ENCODE measurements at places on chromosomes 12 and 14.
A peak's percentile ranks its signal among the peaks of the same experiment; 100 is the strongest.

DNA sequence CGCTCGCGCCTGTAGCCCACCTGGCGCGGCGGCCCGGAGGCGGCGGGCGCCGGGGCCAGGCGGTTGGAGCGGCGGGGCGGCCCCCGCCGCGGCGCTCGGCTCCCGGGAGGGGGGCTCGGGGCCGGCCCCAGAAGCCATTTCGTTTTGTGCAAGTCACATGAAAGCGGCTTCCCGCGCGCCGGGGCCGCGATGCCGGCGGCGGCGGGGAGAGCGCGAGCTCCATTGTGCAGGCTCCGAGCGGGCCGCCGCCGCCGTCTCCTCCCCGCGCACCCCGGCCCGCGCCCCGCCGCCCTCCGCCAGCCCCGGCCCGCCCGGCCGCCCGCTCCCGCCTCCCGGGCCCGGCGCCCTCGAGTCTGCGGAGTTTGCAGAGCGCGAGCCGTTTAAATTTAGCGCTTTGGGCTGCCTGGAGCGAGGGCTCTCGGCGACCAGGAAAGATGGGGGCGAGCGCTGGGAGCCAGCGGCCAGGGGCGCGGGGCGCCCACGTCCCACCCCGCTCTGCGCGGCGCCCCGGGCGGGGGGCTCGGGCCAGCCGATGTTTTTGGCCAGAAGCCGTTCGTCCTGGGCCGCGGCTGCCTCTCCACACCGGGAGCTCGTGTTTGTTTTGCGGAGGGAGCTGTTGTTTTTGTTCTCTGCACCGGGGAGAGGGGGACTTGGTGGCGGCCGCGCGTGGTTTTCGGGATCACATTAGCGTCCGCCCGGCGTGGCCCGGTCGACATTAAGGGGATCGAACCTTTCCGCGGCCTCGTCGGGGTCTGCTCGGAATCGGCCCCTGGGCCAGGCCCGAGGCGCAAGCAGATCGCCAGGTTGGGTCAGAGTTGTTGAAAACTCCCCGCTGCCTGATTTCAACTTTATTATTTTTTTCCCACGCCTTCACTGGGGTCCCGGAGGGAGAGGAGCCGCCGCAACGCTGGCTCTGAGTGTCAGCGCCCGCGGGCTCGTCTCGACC, 982 bp downstream of the BCL7A start:
- peak; percentile 50 for DNase-seq

- no peak for DNase-seq
Measured at GRCh38 chr12:53963434-53964314, 9.0 kb downstream of the HOXC12 start.

GRCh38 chr12:53010955-53011354, 4.7 kb downstream of the EIF4B start:
- no peak for DNase-seq

DNA sequence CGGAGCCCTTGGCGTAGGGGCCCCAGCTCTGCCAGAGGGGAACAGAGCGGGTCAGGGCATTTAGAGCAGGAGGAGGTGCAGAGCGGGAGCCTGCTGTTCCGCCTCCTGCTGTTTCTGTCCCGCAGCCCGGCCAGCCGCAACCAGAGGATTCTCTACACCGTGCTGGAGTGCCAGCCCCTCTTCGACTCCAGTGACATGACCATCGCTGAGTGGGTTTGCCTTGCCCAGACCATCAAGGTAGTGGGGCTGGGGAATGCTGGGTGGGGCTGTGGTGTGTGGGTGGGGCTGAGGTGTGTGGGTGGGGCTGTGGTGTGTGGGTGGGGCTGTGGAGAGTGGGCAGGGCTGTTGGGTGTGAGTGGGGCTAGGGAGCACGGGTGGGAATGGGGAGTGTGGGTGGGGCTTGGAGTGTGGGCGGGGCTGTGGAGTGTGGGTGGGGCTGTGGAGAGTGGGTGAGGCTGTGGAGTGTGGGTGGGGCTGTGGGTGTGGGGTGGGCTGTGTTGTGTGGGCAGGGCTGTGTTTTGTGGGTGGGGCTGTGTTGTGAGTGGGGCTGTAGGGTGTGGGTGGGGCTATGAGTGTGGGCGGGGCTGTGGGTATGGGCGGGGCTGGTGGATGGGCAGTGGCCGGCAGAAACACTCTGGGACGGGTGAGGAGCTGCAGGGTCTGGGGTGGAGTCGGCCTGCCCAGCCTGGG, 8.0 kb downstream of the ASPG start:
- DNase-seq: no peak

- DNase-seq: no peak
Measured at GRCh38 chr12:54135621-54136350, 53.0 kb downstream of the SMUG1 start.

GRCh38 chr14:90624732-90625400, 191.4 kb downstream of the TTC7B start:
- no peak for DNase-seq

- DNase-seq: no peak
Measured at GRCh38 chr12:97022536-97023230, 115.6 kb downstream of the NEDD1 start.

DNA sequence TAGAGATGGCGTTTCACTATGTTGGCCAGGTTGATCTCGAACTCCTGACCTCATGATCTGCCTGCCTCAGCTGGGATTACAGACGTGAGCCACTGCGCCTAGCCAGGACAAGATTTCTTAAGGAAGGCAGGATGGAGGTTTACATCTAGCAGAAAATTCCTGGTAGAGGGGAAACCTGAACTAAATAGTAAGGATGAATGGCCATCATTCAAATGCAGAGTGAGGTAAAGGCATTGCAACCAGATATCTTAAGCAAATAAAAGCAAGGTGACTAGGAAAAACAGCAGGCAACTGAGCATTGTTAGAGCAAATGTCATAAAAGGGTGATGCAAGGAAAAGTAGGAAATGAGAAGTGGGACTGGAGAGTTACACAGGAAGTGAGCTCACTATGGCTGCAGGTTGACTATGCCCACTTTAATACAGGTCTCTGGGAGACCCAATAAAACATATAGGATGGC, 133.0 kb downstream of the SOX5 start:
- no peak for DNase-seq

GRCh38 chr12:27618836-27619235, 77.4 kb upstream of the REP15 start:
- no peak for DNase-seq

GRCh38 chr14:30808576-30808975, 65.8 kb upstream of the COCH start:
- DNase-seq: no peak

- no peak for DNase-seq
Measured at GRCh38 chr12:100899301-100899700, 104.7 kb downstream of the ANO4 start.

GRCh38 chr12:132835076-132836025, 6.7 kb upstream of the GOLGA3 start:
- DNase-seq: no peak

GRCh38 chr14:74418031-74418430, 8.0 kb downstream of the SYNDIG1L start:
- DNase-seq: no peak

DNA sequence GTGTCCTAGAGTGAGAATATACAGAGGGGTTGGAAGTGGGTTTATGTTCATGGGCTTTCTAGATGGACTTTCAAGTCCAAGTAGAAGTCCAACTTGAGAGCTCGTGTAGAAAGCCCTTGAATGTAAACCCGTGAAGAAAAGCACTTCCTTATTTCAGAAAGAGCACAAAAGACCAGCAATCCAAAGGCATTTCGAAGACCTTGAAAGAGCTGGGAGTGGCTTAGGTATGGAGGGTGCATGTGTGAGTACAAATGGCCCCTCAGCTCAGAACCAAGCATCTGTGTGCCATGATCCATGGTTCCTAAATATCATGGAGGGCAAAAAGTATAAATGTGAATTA, 160.7 kb downstream of the ETV6 start:
- no peak for DNase-seq

DNA sequence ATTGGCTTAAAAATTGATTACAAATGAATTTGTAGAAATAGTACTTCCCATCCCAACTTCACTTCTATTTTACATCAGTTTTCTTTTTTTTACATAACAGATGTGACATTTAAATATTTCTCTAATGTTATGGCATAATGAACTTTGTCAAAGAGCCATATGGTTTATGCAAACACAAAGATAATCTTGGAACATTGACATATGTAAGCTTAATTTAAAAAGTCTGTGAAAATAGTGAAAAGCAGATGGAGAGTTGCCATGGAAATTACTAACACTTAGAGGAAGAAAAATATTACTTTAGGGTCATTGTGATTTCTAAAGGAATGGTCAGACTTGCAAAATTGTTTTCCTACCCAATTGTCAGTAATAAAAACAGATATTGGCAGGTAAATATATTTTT, 232.4 kb downstream of the AEBP2 start:
- DNase-seq: no peak

GRCh38 chr12:90078344-90078743, 369.7 kb upstream of the ATP2B1 start:
- no peak for DNase-seq

GRCh38 chr12:10901427-10901826, 7.9 kb downstream of the TAS2R13 start:
- DNase-seq: no peak

DNA sequence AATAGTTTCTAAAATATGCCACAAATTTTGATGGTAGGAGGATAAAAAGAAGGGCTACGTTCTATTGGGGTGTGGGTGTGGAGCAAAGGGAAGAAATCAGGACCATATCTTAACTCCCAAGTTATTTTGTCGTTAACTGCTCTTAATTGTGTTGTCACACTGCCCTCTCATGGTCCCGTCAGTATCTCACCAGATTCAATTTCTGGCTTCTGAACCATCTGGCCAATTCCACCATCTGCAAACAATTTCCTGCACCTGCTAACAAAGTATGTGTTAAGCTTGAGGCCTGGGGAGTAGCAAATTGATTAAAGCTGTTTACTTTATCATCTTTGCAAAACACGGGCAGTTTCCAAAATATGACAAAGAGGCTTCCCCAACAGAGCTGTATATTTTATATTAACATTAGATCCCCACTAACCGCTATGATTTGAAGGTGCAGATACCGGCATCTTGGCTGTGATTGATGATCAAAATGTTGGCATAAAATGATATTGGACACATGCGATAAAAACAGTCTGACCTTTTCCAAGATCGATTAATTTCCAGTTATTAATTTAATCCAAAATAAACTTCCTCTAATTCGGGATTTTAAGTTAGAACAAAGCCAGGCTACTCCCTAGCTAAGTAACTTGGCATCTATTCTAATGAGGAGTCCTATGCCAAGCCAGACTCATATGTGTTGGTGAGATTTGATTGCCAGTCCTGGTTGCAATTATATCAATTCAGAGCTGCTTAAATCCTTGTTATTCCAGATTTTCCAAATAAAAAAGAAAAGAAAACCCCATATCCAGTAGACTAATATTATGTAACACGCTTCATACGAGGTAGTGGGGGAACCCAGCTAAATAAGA, 6.9 kb upstream of the DNM1L start:
- DNase-seq: peak; percentile 17

GRCh38 chr12:55642669-55643068, 6.0 kb downstream of the OR10P1 start:
- no peak for DNase-seq

DNA sequence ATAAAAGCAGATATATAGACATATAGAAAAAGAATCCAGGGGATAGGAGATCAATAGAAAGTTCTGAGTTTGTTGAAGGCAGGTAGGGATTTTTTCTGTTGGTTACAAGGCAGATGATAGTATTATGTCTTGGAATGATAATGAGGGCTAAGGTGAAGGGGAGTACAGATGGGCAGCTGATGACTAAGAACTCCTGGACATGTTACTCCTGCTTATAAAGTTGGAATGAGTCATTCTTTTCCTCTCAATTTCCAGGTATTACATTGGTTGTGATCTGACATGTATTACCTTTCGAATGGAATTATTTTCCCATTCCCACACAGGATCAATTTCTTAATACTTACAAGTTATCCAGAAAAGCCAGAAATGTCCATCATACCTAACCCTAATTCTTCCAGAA, 545.2 kb upstream of the MGAT4C start:
- DNase-seq: no peak

- DNase-seq: no peak
Measured at GRCh38 chr12:59086126-59086525, 165.8 kb upstream of the LRIG3 start.

DNA sequence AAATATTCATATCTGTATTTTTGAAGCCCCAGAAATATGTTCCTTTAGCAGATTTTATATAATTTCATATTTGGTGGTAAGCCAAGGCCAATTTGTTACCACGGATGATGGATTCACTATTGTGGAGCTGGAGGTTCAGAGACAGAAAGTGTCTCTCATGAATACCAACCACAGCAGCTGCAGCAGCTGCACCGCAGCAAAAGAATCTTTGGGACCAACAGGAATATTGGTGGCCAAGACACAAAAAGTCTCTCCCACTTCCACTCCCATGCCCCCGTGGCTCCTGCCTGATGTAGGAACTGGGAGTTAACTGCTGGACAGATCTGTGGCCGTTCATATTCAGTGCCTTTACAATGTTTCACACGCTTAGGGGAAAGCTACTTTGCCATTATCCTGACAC, 155.3 kb downstream of the ADAMTS20 start:
- DNase-seq: no peak

GRCh38 chr12:2179953-2180736, 127.4 kb downstream of the CACNA1C start:
- DNase-seq: no peak

DNA sequence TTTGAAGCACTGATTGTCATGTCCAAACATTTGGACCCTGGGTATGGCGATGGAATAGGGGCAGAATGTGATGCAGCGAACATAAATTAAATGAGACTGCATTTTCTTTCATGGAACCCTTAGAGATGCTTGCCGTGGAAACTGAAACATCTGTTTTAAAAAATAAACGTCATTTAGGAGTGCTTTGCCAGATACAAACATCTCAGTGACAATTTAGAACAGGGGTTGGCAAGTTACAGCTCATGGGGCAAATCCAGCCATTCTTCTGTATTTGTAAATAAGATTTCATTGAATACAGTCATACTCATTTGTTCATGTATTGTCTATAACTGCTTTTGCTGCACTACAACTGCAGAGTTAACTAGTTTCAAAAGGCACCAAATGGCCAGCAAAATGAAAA, 51.2 kb downstream of the SLC35F4 start:
- no peak for DNase-seq

DNA sequence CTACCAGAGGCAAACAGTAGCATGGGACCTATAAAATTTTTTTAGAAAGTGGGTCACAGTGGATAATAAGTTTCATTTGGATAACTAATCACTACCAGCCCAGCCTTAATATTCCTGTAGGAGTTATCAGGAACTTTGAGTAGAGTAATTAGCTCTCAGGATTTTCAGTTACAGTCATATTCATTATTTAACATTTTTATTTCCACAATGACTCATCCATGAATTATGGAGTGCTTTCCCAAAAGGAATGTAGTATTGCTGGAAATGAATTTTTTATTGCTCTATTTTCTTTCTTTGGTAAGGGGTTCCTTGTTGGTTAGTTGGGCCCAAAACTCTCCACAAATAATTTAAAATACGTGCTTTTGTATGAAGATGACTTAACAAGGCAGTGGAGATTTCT, 53.7 kb downstream of the ERC1 start:
- no peak for DNase-seq

All from nucleus accumbens (tissue), 56 donors.